ENCODE measurements at places on chromosomes 12 and 14. TPM values are rescaled to one million over a fixed set of nuclear protein-coding genes. Genes with fewer than 3 reads are reported as not detected.

DNA sequence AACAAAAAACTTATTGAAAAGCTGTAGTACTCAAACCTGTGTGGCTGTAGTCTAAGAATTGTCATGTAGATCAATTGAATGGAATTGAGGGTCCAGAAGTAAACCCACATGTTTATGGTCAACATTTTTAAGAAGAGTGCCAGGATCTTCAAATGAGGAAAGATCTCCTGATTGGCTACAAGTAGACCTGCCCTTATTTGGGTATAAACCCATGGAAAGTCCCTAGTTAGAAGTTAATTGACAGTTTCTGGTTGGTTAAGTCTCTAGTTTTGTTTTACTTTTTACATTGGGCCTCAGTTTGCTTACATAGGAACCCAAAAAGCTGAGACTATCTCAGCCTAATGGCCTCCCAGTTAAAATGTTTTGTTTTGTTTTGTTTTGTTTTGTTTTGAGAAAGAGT lies 91.9 kb upstream of the RESF1 start:
- no peak for DNase-seq

DNA sequence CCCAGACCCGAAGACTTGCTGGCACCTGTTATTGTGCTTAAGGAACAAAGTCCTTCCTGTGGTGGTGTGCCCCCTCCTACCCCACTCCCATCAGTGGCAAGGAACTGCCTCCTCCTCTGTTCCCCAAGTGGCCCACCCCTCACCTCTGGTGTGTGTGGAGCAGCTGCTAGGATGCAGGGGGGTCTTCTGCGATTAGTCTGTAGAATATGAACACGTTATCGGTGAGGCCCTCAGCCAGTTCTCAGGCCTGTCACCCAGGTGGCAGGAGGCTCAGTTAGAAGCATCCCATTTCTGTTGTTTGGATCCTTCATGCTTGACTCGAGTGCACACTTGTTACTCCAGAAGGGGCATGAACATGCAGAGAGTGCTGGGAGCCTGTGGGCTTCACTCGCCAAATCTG lies 39.3 kb downstream of the RAB35 start:
- no peak for DNase-seq

- no peak for DNase-seq
Measured at GRCh38 chr12:3579446-3580093, 88.6 kb downstream of the PRMT8 start.

GRCh38 chr14:104105071-104105821 lies 19.7 kb downstream of the ASPG start:
- no peak for DNase-seq

DNA sequence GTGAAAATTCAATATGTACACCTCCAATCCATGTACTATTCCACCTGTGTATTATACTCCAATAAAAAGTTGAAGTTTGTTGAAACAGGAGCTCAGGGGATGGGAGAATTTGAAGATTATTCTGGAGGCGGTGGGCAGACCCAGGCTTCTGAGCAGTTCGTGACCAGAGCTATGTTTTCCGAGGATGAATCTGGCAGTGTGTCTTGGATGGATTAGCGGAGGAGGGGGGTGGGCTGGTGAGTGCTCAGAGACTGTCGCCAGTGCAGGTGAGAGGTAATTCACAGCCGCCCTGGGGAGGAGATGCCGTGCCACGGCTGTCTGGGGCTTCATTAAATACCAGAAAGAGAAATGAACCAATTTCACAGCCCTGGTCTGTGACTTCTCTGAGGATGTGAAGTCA lies 283.0 kb upstream of the RTL1 start:
- no peak for DNase-seq

DNA sequence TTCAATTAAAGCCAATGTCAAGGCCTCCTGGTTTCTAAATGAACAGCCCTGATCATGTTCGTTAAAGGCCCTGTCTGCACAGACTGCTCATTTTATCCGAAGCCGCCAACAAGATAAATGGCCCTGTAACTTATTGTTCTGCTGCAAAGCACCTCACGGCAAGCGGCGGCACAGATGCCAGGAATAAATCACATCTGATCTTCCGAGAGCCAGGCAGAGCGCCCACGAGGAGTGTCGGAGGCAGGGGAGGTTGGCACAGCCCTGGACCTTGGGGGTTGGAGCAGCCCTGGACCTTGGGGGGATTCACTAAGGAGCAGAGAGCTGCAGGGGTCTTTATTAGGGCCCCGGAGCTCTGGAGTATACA lies 110.5 kb downstream of the SCARB1 start:
- no peak for DNase-seq

DNA sequence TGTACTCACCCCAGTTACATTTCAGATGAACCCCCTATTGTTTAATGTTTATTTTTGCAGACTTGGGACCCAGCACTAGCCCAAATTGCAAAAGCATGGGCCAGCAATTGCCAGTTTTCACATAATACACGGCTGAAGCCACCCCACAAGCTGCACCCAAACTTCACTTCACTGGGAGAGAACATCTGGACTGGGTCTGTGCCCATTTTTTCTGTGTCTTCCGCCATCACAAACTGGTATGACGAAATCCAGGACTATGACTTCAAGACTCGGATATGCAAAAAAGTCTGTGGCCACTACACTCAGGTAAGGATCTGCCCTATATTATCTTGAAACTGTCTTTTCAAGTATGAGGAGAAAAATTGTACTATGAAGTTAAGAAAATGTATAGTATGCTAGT lies 1.2 kb downstream of the GLIPR1 start:
- no peak for DNase-seq

DNA sequence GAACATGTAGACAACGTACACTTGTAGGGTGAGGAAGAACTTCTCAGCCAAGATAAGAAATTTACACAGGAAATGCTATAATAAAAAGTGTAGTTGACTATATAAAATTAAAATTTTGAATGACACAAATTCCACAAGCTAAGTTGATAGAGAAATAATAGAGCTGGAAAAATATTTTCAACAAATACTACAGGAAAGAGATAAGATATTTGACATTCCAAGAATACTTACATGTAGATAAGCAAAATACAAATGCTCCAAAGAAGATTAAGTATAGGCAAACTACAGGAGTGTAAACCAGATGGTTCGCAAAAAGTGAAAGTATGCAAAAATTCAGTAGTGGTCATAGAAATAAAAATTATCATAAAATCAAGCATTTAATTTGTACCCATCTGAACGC lies 49.2 kb upstream of the ANP32D start:
- DNase-seq = no peak

GRCh38 chr12:112950701-112951100 lies 12.4 kb downstream of the OAS3 start:
- DNase-seq = no peak

GRCh38 chr14:47763188-47763854 lies 87.9 kb upstream of the MDGA2 start:
- no peak for DNase-seq

DNA sequence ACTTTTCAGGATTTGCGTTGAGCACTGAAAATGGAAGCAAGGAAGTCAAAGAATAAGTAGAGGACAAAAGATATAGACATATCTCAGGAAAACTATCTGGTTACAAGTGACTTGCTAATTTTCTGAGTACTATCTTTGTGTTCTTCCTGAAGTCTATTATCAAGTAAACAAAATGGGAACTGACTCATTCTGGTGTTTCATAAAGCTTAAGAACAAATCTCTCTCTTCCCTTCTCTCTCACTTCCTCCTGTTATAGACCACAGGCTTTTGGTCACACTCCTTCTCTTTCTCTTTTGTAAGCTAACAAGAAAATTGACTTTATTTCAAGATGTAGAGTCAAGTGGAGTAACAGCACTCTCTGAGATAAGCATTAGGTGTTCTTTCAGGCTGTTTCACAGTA lies 406.6 kb upstream of the SYT1 start:
- peak; percentile 5 for DNase-seq

GRCh38 chr14:74541225-74541624 lies 47.7 kb downstream of the ISCA2 start:
- no peak for DNase-seq

- DNase-seq = no peak
Measured at GRCh38 chr12:49297695-49298060, 2.7 kb downstream of the PRPH start.

- DNase-seq = no peak
Measured at GRCh38 chr14:95274874-95275273, 44.8 kb downstream of the CLMN start.

- no peak for DNase-seq
Measured at GRCh38 chr12:116892349-116893140, 11.3 kb upstream of the HRK start.

- DNase-seq = no peak
Measured at GRCh38 chr12:119843100-119843499, 34.0 kb downstream of the CIT start.

GRCh38 chr12:630656-631632 lies 32.3 kb downstream of the NINJ2 start:
- no peak for DNase-seq

DNA sequence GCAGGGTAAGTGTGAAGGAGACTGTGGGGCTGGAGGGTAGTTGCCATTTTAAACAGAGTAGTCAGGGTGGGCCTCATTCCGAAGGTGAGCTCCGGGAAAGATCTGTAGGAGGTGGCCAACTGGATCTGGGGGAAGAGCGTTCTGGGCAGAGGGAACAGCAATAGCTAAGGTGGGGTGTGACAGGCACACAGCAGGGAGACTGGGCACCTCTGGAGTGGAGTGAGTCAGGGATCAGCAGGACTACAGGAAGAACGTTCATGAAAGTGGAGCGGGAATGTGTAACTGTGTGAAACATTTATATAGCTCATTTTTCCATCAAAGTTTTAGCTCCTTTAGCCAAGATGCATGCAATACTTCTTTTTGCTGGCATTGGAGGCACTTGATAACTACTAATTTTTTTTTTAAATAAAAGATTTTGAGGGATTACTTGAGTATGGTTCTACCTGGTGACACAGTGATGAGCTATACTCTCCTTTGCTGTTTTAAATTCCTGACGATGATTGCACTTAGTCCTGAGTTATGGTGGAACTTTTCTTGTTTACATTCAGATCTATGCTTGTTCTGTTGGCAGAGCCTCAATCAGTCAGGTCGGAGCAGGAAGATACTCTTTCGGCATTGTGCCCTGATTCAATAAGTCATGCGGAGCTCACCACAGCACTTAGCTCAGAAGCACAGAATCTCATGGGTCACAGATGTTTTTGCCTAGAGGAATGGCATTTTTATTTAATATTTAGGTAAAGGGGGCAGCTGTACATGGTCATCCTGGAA lies 106.4 kb downstream of the WIF1 start:
- DNase-seq = no peak

GRCh38 chr12:77932216-77932615 lies 101.5 kb downstream of the NAV3 start:
- no peak for DNase-seq

- DNase-seq = no peak
Measured at GRCh38 chr12:18646286-18646890, 91.4 kb downstream of the PLCZ1 start.

DNA sequence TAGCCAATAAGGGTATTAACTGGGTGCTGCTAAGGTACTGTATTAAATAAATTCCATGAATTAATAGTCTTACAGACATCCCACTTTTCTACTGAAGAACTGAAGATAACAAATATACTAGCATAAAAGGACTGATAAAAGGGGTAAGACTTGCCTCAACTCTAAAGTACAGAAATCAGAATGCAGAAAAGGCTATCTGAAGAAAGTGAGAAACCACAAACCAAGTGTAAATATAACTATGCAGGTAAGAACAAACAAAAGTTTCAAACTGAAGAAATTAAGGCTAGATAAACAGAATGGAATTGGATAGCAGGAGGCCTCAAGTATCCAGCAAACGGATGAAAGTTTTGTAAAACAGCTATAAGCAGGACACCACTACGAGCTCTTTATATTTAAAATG lies 29.5 kb downstream of the YAF2 start:
- no peak for DNase-seq

DNA sequence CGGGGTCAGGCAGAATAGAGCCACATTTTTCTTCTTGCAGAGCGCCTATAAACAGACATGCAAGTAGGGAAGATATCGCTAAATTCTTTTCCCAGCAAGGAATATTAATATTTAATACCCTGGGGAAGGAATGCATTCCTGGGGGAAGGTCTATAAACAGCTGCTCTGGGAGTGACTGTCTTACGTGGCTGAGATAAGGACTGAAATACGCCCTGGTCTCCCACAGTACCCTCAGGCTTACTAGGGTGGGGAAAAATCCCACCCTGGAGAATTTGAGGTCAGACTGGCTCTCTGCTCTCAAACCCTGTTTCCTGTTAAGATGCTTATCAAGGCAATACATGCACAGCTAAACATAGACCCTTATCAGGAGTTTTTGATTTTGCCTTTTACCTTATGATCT lies 262.3 kb downstream of the CEP128 start:
- DNase-seq = no peak

GRCh38 chr12:89733579-89734201 lies 25.1 kb upstream of the ATP2B1 start:
- DNase-seq = peak; percentile 80

ISM2 gene
- not detected for total RNA-seq

ITGA5 gene
- total RNA-seq = 99.4 TPM

KRT75 gene
- not detected for total RNA-seq

OAS2 gene
- 0.26 TPM for total RNA-seq

C12orf54 gene
- total RNA-seq = not detected

DICER1 gene
- 28.6 TPM for total RNA-seq

SYNDIG1L gene
- not detected for total RNA-seq

HCAR2 gene
- not detected for total RNA-seq

SETD1B gene
- 1.7 TPM for total RNA-seq

GARIN6 gene
- total RNA-seq = not detected

CIDEB gene
- total RNA-seq = not detected

HOXC11 gene
- total RNA-seq = 4.6 TPM

ETFBKMT gene
- 0.53 TPM for total RNA-seq

PLEKHG7 gene
- total RNA-seq = not detected

KERA gene
- total RNA-seq = 72.5 TPM

PAWR gene
- 40.8 TPM for total RNA-seq

TRIAP1 gene
- total RNA-seq = 41.3 TPM

EIF2S3B gene
- 0.34 TPM for total RNA-seq

BAZ2A gene
- 13.7 TPM for total RNA-seq

VAMP1 gene
- 2.4 TPM for total RNA-seq
